Esophagus squamous epithelium (tissue), 5 donors: ENCODE measurements at places on chromosomes 4 and X. TPM values are rescaled to one million over a fixed set of nuclear protein-coding genes. Genes with fewer than 3 reads are reported as not detected.

Gene SPANXN2
- not detected for total RNA-seq

- H3K36me3 ChIP-seq: no peaks in the 10 kb centered on the region
- H3K27ac ChIP-seq: no peak overlapping the region
- H3K4me3 ChIP-seq: no peak overlapping the region
- no peaks in the 10 kb centered on the region for H3K27me3 ChIP-seq
- H3K4me1 ChIP-seq: no peaks in the 10 kb centered on the region
Measured at GRCh38 chr4:35695421-35695820, 548.9 kb downstream of the ARAP2 start.

Gene BCORL1
- total RNA-seq: 4.0 TPM

DNA sequence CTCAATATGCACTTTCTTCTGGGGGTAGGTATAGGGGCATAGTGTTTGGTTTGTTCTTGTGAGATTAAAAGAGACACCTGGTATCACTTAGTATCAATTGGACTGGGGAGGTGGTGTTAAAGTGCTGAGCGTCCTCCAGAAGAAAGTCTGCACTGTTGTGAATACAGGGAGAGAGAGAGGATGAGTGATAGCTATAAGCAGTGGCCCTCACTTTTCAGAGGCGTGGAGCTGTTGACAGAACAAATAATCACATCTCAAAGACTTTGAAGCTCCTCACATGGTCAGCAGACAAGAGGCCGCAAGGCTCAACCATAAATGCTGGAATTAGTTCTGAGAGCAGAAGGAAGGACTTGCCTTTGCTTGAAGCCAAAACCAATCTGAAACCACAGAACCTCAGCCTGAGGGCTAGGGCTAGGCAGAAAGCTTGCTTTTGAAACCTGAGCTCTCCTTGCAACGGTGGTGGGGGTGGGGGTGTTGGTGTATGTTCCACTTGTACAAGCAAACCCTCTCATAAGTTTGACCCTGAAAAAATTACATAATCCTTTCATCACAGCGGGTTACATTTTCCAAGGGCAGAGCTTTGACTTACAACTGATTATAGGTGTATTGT, 123.2 kb upstream of the SCML1 start:
- no peak overlapping the region for H3K4me3 ChIP-seq
- no peaks in the 10 kb centered on the region for H3K27me3 ChIP-seq
- H3K4me1 ChIP-seq: no peaks in the 10 kb centered on the region

- no peaks in the 10 kb centered on the region for H3K4me1 ChIP-seq
- no peak for DNase-seq
- H3K36me3 ChIP-seq: peaks cover 6% of the 10 kb centered on the region
Measured at GRCh38 chrX:74603040-74603439, 11.4 kb downstream of the RLIM start.

GRCh38 chr4:78569306-78569821, 17.8 kb downstream of the ANXA3 start:
- no peaks in the 10 kb centered on the region for H3K36me3 ChIP-seq
- H3K27ac ChIP-seq: peak overlapping the region; percentile 55
- no peak for DNase-seq
- no peak overlapping the region for H3K4me3 ChIP-seq

Gene CXorf49
- not detected for total RNA-seq

DNA sequence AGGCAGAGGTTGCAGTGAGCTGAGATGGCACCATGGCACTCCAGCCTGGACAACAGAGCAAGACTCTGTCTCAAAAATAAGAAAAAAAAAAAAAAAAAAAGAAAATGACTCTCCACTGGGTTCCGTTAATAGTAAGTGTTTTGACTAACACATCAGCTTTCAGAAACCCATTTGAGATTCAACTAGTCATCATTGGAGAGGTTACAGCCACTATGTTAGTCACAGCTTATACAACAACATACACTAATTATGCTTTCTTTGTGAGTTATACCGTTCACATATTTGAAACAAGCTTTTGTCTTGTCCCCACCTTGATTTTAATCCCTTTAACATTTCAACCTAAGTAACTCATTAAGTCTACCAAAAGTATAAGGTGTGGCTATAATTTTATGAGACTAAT, 48.2 kb downstream of the HADH start:
- no peak overlapping the region for H3K4me3 ChIP-seq
- no peaks in the 10 kb centered on the region for H3K4me1 ChIP-seq

DNA sequence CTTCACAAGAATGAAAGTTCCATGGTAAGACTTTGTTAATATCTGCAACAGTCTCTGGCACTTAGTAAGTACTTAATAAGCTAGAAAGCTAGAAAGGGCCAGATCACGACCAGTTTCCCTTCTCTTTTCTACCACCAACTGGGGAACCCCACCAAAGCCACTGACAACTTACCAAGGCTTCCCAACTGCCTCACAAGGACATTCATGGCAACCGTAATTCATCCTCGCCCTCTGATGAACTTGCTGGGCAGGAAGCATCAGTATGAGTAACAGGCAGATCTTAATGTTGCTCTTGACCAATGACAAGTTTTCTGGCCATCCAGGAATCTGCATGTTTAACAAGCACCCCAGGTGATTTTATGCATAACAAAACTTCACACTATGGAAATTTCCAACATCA, 23.2 kb upstream of the ZCCHC13 start:
- no peaks in the 10 kb centered on the region for H3K4me1 ChIP-seq
- no peak overlapping the region for H3K27ac ChIP-seq
- H3K27me3 ChIP-seq: no peaks in the 10 kb centered on the region

DNA sequence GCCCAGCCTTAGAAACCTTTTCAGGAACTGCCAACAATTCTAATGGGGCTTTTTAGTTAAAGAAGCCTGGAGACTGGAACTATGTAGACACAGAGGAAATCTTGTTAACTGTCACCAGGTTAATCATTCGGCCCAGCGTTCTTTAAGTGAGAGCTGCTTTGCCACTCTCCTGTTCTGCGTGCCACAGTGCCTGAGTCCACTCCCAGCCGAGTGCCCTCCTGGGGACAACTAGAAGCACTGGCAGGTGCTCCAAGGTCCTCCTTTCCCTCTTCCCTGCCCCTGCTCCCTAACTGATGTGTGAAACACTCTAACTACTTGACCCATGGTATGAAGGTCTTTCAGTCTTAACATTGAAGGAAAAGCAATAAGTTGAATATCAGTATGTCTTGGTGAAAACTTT, 151.2 kb upstream of the TLL1 start:
- no peak overlapping the region for H3K4me3 ChIP-seq
- no peaks in the 10 kb centered on the region for H3K4me1 ChIP-seq
- H3K36me3 ChIP-seq: no peaks in the 10 kb centered on the region
- no peaks in the 10 kb centered on the region for H3K27me3 ChIP-seq
- no peak overlapping the region for H3K27ac ChIP-seq
- DNase-seq: no peak

Gene SYTL4
- 5.5 TPM for total RNA-seq
